ENCODE measurements at places on chromosomes 2 and 18.

- no peak for DNase-seq
Observed at GRCh38 chr18:374721-375168, 106.9 kb upstream of the THOC1 start.

GRCh38 chr18:12256951-12257350 is 2.8 kb downstream of the CIDEA start:
- no peak for DNase-seq

DNA sequence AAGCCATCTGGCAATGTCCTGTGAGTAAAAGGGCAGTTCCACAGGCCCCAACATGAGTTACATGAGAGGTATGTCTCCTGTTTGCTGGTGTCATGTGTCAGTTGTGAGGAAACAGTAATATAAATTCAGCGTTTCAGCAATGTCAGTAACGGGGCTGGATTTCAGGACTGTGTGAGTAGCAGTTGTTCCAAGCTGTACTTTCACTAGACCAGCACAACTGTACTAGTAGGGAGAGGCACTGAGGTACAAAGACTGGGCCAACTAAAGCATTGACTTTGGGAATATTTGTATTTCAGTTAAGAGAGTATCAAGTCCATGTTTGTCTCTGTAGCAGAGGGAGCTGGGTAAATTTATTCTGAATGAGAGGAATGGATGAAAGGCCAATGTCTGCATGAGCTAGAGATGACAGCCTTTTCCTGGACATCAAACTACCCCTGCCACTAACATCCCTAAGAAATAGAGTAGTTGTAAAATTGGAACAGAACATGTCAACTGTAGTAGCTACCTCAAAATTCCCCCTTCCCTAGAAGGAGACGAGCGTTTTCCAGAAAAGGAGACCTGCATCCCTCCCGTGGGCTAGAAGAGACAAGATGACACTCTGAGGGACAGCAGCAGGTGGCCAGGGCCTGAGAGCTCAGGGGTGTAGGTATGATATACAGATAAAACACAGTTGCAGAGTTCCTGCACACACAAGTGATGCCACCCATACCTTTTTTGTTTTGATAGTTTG is 24.4 kb downstream of the EIF4E2 start:
- peak; percentile 20 for DNase-seq

DNA sequence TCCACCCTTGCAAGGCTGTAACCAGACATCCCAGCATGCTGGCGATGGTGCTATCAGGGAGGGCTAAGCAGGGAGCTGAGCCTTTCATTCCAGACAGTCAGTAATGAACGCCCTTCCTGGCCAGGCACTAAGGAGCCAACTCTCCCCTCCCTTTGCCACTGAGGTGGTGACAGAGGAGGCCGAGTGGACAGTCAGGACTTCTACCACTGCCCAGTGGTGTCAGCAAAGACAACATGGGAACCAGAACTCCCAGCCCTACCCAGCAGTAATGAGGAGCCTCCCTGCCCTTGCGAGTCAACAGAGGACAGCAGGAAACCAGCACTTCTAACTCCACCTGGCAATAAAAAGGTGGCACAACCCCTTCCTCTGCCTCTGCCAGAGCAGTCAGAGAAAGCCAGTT is 68.6 kb downstream of the ZAP70 start:
- no peak for DNase-seq

DNA sequence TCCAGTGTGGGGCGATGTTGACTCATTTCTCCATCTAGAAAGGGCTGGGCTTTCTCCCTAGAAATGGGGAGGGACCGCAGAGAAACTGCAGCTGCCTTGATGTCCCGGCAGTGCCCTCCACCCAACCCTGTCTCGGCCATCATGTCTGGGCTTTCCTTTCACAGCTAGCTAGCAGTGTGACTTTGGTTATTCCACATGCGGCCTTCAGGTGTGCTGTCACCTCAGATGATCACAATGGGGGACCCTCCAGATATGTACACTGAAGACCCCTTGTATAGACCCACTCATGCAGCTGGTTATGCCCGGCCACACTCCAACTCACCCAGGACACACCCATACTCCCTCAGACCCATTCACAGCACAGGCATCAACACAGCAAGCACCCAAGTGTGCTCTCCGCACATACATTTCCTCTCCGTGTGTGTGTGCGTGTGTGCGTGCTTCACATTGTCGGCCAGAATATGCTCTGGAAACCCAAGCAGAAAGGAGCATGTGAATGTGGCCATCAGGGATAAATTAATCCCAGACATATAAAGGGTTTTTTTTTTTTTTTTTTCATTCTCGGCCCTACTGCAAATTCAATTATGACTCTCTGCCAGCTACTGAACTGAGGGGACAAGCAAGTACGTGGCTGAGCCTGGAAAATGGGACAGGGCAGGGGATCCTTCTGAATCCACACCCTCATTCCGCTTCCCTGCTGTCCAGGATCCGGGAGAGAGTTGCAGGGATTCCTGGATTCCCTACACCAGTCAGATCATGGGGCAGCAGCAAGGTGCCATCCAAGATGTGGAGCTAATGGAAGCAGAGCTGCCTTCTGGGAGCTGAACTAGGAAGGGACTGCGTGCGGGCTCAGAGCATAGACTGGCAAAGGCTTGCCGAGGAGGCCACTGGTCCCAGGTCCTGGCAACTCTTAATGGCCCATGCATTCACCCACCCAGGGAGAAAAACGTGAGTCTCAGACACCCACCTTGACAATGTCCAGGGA is 240.2 kb downstream of the DYSF start:
- DNase-seq, result no peak
